ENCODE measurements at places on chromosomes 11 and 22.

DNA sequence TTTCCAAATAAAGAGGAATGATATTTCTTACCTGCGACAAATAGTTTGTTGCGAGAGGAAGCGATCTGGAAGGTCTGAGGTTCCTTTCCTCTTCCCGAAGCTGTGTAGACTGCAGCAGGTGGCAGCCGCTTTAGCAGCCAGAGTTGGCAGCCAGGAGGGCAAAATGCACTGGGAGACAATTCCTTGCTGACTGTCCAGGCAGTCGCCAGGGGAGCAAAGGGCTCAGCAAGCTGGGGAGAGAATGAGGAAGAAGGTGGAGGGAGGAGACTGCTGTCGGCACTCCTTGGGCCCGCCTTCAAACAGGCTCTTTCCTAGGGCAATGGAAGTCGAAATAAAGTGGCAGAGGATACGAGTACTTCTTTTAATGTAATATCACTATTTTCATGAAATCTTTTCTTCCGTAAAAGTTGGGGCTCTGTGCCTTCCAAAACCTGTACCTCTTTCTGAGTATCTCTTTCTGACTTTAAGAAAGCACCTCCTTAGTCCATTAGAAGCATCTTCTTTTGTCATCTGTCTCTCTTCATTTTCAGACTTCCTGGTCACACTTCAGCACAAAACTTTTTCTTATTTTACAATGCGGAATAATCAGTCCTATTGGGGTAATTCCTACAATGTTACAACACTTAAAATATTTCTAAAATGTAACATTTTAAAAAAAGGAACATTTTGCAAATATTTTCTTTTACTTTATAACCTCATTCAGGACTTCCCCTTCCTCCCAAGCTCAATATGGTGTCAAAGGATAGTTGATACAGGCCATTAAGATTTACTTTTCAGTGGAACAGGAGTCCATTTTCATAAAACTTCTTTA is at the start of gene IL18:
IL18 (minus strand) TSS at position 220 of the 811 bp plus-strand sequence. CDS start 9,041 bp downstream, outside the sequence.
- DNase-seq = no peak

- no peak for DNase-seq
Observed at GRCh38 chr11:83031127-83031526, 40.6 kb downstream of the RAB30 start.

DNA sequence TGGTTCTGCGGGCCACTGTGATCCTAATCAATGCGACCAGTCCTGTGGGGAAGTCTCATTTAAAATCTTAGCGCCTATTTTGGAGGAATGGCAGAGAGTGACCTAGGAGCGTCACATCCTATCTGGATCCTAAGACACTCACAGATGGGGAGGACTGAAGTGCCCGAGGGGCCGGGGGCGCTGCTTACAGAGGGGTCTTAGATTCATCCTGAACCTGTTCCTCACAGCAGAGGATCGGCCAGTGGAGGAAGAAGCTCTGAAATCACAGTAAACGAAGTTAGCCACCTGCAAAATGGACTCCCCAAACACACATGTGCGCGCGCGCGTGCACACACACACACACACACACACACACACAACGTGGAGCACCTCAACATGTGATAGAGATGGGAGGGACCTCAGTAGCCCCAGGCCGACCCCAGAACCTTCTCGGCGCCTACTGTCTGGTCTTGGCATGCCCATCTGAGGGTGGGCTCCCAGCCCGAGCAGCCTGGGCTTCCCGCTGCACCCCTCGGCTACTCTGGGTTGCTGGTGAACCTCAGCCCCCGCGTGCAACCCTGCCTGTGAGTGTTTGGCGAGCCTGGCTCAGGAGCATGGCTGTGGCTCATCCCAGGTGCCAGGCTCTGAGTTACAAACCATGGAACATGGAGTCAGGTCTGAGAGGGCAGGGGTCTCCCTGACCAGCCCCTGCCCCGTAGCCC is 613.3 kb downstream of the TBC1D22A start:
- no peak for DNase-seq

DNA sequence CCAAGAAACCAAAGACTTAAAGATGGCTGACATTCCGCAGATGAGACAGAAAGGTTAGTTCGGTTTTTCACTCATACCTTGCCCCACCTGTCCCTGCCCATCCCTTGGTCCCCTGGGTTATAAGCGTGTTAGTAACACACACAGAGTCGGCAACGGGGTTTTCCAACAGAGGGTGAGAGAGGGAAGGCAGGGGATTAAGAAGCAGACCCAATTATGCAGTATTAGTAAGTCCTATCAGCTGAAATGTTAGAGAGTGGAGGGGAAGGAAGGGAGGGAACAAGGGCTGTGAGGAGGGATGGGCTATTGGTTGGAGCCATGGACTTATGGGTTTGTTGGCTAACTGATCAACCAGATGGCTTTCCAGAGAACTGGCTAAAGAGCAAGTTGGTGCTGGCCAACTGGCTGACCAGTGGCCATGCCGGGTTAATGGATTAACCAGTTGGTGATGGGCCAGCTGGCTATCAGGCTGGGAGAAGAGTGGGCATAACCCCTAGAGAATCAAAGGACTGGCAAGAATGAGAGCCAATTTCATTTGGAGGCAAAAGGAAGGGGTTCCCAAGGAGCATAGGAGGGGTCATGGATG is 45.5 kb downstream of the NRXN2 start:
- no peak for DNase-seq

DNA sequence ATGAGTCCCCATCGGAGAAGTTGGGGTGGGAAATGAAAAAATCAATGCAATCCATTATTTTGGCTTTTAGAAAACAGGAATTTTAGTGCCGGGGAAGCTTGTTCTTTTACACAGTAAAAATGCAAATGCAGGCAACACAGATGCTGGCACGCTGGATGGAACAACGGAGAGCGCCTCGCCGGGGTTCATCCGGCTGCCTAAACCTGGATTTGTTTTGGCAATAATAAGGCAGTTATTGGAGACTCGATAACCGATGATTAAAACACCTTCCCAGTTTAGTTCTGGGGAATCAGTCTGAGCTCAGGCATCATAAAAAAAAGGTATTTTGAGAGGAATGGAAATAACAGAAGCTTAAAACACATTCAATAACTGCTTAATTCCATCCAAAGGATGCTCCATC is 2.9 kb downstream of the DSCAML1 start:
- no peak for DNase-seq
